ENCODE measurements at places on chromosomes 2 and 18.

DNA sequence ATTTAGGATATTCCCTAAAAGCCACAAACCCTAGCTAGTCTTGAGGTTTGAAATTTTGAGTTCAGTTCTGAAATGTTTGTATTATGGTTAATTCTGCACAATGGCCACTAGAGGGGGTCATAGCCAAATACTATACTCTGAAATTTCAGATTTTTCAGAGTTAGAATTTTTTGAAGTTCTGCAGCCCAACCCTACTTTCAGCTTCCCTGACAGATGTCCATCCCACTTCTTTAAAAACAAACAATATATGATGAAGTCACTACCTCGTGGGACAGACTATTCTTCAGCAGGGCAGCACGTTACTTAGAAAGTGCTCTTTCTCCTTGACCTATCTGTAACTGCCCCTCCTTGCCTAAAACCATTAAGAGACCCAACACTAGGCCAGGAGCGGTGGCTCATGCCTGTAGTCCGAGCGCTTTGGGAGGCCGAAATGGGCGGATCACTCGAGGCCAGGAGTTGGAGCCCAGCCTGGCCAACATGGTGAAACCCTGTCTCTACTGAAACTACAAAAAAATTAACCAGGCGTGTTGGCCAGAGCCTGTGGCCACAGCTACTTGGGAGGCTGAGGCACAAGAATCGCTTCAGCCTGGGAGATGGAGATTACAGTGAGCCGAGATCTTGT lies 48.2 kb upstream of the PAPOLG start:
- no peak for DNase-seq

DNA sequence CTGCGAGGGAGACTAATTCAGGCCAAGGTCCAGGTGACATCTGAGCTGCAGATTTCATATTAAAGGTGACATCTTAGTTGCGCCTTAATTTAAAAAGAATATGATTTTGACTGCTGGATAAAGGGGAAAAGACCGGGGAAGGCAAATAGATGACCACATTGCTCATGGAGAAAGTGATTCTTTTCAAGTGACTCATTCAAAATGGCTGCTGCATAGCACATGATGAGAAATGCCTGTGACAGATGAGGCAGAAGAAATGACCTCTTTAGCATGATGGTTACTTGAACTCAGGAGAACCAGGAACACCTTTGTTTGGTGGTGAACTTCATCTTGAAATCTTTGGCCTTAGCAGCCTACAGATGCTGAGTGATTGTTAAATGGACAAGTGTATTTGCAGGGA lies 385.8 kb upstream of the TRIB2 start:
- no peak for DNase-seq

- no peak for DNase-seq
These were observed 27.6 kb upstream of the IL1R1 start for GRCh38 chr2:102114851-102115497.

GRCh38 chr2:152054593-152054992 lies 44.3 kb downstream of the CACNB4 start:
- no peak for DNase-seq

GRCh38 chr2:162720559-162721271 lies 117.9 kb downstream of the KCNH7 start:
- no peak for DNase-seq

DNA sequence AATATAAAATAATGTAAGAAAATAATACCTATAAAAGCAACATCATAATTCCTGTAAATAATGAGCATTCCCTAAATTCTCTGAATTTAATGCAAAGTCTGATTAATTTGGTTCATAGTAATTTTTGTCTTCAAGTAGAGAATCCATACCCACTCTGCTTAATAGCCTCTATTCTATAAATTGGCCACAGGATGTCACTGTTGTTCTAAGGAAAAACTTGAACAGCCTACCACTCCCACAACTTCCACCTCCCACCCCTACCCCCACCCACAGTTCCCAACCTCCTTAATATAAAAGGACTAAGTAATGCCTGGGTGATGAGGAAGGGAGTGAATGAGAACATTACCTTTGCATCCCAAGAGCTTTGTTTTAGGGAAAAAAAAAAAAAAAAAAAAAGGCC lies 27.2 kb upstream of the BBS5 start:
- DNase-seq, result no peak

DNA sequence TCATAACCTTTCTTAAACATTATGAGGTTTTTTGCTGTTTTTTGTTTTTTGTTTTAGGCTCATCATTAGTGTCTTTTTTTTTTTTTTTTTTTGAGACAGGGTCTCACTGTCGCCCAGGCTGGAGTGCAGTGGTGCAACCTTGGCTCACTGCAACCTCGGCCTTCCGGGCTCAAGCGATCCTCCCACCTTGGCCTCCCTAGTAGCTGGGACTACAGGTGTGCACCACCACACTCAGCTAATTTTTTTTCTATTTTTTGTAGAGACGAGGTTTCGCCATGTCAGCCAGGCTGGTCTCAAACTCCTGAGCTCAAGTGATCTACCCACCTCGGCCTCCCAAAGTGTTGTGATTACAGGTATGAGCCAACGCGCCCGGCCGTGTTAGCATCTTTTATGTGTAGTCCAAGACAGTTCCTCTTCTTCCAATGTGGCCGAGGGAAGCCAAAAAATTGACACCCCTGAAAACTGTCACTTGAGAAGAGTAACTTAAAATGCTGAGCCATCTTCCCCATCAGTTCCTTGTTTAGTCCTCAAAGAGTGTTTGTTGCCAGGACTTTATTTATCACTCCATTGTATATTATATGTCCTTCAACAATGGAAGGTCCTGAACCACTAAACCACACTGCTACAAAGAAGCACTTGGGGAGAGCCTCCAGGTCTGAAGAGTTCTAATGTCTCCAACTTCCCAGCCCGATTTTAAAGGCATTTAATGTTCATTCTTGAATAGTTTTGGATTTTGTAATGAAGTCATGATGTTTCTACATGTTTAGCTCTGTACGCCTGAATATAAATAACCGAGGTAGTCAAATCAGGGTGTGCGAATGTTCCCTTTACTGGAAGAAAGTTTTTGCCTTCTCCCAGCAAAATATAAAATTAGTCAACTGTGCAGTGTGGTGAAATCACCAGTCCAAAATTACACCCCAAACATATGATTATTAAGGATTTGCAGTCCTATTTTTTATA lies 26.4 kb downstream of the ZNF516 start:
- DNase-seq, result no peak

- no peak for DNase-seq
These were observed 39.8 kb upstream of the C2orf15 start for GRCh38 chr2:99101697-99102096.

GRCh38 chr2:67666386-67667053 lies 269.4 kb downstream of the ETAA1 start:
- no peak for DNase-seq

DNA sequence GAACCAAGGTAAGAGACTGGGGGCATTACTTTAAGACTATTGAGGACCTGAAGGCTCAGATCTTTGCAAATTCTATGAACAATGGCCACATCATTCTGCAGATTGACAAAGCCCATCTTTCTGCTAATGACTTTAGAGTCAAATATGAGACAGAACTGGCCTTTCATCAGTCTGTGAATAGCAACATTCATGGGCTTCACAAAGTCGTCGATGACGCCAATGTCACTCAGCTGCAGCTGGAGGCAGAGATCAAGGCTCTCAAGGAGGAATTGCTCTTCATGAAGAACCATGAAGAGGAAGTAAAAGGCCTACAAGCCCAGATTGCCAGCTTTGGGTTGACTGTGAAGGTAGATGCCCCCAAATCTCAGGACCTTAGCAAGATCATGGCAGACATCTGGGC lies 43.8 kb upstream of the SLC4A10 start:
- no peak for DNase-seq

DNA sequence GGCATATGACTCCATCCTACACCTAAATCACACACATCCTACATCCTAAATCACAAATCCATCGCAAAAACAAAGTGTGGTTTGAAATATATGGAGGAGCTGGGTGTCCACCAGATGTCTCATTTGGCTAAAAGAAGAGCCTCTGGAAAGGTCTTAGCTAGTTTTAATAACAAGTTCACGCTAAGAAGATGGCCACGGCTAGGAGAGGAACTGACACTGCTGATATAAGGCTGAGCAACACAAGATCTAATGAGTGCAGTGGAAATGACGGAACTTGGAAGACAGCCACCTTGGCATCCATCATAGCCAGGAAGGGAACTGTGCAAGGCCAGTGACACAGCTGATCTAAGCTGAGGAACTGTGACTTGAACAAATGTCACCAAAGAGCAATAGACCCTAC lies 60.0 kb upstream of the AGAP1 start:
- DNase-seq, result no peak

DNA sequence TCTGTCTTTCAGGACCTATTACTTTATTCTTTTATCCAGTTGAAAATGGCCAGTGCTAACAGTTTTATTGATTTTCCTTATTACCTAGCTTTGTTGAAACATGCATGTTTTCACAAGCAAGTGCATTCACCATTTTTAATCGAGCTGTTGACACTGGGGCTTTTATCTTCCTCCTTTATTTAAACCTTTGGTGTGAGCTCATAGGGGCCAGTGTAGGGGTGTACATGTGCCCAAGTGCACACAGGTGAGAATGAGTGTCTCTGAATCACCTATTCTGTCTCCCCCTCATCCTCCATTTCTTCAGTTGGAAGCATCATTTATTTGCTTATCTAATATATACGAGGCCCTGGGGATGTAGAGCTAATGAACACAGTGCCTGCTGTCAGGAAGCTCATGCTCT lies 199.1 kb downstream of the PRKCE start:
- no peak for DNase-seq

GRCh38 chr2:37634914-37635503 lies 36.4 kb downstream of the CDC42EP3 start:
- peak; percentile 30 for DNase-seq

- no peak for DNase-seq
These were observed 985 bp downstream of the ILKAP start for GRCh38 chr2:238202326-238203093.

GRCh38 chr2:232139786-232140562 lies 178.5 kb downstream of the DIS3L2 start:
- DNase-seq, result no peak

- DNase-seq, result no peak
These were observed 8.6 kb downstream of the MCEE start for GRCh38 chr2:71121479-71121878.

DNA sequence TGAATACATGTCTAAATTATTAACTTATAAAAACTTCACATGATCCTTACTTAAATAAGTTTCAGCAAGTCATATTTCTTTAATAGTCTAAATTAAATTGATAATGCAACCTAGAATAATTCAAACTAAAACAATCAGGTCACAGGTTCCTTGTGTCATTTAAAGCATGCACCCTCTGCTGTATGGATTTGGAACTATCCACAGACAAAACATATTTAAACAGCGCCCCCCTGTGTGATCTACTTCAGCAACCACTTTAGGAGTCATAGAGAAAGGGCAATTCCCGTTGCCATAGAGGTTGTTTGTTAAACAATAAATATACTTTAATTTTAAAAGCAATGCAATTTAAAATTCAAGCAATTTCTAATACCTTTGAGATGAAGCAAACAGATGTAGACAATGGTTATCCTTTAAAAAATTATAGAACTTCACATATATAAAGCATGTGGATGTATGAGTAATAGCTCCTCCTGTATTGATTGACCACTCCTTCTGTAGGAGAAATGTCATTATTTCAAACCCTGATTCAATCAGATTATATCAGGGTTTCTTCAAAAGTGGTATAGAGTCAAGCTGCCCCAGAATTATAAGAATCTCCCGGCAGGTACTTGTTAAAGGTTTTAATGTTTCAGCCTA lies 21.2 kb downstream of the GRB14 start:
- no peak for DNase-seq

DNA sequence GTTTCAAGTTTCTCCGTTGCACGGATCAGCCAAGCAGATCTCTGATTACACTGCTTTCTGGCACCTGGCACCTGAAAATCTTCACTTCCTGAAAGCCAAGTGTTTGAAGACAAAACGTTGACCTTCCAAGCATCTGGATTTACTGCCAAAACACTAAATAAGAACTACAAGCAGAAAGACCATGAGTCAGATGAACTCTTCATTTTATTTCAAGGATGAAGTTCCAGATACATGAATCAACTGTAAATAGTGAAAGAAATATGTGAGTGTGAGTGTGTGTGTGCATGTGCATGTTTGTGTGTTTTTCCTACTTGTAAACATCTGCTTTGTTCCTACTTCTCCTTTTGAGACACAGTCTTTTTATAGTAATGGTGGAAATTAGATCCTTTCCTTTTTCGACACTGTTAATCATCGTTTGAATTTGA lies 60.0 kb upstream of the DTNA start:
- no peak for DNase-seq

DNA sequence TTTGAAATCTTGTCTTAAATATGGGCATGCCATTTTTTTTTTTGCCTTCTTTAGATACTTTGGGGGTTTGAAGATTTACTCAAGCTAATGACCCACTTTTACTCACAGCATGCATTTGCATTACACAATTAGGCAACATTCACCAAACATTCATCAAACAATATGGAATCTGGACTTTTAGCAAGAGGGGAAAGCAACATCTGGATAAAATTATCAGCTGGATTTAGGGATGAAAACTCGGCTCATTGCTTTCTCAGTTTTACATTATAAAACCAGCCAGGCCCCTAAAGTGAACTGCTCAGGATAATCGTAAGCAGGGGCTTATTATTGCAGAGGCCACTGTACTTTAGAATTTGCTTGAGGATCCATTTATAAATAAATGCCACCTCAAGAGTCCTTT lies 44.7 kb downstream of the SOX11 start:
- no peak for DNase-seq

GRCh38 chr18:23101861-23102432 lies 33.3 kb upstream of the CABLES1 start:
- DNase-seq, result no peak

- no peak for DNase-seq
These were observed 2127.8 kb upstream of the CELF4 start for GRCh38 chr18:39693359-39693758.

- peak; percentile 96 for DNase-seq
These were observed 186.8 kb downstream of the TMEM247 start for GRCh38 chr2:46666044-46666679.

DNA sequence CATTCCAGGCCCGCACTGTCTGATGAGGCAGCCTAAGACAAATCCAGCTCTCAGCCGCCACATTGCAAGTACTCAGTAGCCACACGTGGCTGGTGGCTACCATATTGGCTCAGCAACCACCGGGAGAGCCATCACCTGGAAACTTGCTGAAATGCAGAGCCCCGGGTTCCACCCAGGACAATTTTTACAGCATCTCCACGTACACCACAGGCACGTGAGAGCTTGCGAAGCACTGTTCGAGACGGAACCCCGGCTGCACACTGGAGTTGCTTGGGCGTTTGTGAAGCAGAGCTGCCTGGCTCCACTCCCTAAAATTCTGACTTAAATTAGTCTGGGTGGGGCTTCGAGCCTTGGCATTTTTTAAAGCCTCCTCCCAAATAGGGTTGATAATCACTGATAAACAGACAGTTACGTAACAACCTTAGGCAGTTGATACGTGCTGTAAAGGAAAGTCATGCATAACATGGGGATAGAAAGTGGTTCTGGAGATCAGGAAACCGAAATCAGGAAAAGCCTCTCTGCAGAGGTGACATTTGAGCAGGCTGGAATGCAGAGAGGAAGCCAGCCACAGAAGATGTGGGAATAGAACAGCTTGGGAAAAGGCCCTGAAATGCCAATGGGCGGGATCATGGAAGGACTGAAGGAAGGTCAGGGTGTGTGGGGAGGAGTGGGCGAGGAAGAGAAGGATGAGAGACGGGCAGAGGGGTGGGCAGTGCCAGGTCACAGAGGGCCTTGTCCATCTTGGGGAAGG lies 6.2 kb downstream of the ASAP2 start:
- no peak for DNase-seq
